ENCODE measurements at places on chromosomes 2 and 18.
A peak's percentile ranks its signal among the peaks of the same experiment; 100 is the strongest.

DNA sequence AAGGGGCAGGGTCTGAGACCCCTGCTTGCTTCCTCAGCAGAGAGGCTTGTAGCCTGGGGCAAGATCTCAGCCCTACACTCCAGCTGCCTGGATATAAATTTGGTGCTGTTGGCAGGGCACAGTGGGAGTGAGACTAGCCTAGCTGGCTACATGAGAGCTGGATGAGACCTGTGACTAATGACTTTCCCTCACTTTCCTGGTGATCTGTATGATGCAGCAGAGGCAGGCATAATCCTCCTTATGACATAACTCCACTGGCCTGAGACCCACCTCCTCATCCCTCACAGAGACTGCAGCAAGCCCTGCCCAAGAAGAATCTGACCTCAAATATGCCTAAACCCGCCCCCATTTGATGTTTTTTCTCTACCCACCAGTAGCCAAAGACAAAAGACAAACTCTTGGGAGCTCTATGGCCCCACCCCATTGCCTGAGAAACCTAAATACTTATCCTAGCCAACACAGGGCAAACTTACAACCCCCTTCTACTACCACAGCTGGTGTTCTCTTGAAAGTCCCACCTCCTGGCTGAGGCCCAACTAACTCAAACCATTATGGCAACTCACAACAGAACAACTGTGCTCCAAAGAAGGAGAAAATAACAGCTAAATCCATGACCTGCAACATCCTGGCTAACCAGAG is 102.7 kb downstream of the NR4A2 start:
- no peak for DNase-seq

GRCh38 chr18:57275111-57275510 is 77.2 kb upstream of the ST8SIA3 start:
- no peak for DNase-seq

DNA sequence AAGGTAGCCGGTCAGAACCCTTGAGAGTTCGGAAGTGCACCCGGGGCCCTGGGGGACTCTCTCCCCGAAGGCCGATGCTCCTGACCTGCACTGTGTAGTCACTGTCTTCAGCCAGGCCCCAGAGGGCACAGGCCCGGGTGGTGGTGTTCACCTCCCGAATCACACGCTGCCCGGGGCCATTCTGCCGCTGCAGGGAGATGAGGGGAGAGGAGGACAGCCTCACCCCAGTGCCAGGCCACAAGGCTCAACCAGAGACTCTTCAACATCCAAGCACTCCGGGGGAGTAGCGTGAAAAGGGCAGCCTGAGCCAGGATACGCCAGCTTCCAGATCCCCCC is 1.1 kb downstream of the FNDC4 start:
- DNase-seq: no peak

DNA sequence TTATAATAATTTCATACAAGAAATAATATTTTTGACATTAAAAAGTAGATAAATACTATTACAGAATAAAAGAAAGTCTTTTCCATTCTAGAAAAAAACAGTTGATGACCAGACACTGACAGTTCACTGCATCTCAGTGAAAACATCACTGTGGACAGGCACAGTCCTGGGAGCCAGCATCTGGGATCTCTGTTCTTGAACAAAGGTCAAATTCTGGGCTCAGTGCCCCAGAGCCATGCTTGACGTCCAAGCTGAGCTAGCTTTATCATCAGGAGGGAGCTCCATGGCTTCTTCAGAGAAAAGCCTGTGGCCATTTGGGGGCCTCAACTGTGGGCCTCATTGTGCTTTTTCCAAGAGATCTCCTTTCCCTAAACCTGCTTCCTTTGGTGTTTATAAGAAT is 86.1 kb upstream of the SRD5A2 start:
- no peak for DNase-seq

DNA sequence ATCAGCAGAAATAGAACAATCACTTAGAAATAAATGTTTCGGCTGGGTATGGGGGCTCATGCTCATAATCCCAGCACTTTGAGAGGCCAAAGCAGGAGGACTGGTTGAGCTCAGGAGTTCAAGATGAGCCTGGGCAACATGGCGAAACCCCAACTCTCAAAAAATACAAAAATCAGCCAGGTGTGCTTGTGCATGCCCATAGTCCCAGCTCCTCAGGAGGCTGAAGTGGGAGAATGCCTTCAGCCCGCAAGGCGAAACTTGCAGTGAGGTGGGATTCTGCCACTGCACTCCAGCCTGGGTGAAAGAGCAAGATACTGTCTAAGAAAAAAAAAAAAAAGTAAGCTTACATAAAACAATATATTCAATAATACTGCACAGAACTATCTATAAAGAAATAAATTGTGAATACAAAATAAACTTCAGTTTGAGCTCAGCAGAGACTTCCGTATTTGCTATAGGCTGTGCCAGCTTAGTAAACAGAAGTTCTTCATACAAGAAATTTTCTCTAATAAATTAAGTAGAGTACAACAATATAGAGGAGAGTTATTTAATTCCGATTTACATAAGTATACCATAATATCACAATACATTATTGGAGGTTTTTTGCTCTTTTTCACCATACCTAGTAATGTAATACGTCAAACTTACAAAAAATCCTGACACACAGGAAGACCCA is 43.6 kb downstream of the SRBD1 start:
- no peak for DNase-seq

DNA sequence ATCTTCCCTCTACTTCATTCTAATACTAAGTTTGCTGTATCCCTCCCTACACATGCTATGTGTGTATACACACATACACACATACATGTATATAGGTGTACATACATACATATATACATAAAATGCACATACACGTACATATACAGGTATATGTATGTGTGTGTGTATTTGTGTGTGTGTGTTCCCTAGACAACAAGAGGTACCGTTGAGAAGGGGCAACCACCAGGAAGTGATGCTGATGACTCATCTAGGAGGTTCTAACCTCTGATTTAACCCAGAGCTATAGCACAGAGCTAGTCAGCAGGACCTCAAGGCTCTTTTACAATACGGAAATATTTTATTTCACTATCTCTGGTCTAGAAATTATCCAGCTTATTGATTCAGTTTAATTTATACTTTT is 139.2 kb downstream of the LAMA3 start:
- DNase-seq: peak; percentile 47

DNA sequence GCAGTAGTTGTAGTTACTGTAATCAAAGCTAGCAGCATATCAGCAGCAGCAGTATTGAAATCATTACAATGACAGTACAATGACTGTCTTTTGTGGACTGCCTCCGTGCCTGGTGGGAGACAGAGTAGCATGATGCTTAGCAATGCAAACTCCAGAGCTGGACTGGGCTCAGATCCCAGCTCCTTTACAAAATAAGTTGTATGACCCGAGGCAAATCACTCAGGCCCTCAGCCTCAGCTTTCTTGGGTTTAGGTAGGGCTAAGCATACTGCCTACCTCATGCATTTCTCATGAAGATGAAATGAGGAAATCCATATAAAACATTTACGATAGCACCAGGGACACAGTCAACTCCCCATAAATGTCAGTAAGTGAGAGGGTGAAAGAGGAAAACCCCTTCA is 170.7 kb downstream of the TTC32 start:
- DNase-seq: no peak

- DNase-seq: no peak
These were observed 659.4 kb upstream of the CHAC2 start for GRCh38 chr2:53108246-53108645.

GRCh38 chr2:186125156-186125555 is 360.9 kb upstream of the ZC3H15 start:
- no peak for DNase-seq

- no peak for DNase-seq
These were observed 132.0 kb downstream of the ALPK2 start for GRCh38 chr18:58496937-58497336.

GRCh38 chr18:46096651-46097300 is 1.3 kb downstream of the ATP5F1A start:
- DNase-seq: no peak

DNA sequence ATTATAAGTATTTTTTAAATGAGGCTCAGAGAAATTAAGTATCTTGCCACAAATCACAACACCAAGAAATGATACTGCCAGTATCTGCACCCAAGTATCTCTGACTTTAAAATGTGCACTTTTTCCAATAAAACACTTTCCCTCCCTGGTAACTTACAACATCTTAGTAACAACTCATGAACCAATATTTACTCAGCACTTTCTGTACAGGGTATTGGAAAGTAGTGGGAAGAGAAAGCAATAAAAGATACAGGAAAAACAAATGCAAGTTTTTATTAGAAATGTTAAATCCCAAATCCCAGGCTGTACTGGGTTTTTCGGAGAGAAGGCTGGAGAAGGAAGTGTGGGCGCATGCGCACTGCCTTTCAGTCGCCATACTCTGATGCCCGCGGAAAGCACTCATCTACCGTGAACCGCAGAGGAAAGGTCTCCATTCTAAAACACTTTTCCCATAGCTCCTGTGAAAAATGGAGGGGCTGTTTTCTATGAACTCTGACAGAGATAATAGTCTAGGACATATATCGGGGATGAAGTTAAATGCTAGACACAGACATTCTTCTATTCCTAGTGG is 52.1 kb downstream of the L3MBTL4 start:
- no peak for DNase-seq

- DNase-seq: no peak
These were observed 19.4 kb downstream of the DOK1 start for GRCh38 chr2:74573747-74574562.

GRCh38 chr2:158903711-158904405 is 64.6 kb upstream of the TANC1 start:
- no peak for DNase-seq

- no peak for DNase-seq
These were observed 612.0 kb downstream of the IRS1 start for GRCh38 chr2:226187616-226188015.

DNA sequence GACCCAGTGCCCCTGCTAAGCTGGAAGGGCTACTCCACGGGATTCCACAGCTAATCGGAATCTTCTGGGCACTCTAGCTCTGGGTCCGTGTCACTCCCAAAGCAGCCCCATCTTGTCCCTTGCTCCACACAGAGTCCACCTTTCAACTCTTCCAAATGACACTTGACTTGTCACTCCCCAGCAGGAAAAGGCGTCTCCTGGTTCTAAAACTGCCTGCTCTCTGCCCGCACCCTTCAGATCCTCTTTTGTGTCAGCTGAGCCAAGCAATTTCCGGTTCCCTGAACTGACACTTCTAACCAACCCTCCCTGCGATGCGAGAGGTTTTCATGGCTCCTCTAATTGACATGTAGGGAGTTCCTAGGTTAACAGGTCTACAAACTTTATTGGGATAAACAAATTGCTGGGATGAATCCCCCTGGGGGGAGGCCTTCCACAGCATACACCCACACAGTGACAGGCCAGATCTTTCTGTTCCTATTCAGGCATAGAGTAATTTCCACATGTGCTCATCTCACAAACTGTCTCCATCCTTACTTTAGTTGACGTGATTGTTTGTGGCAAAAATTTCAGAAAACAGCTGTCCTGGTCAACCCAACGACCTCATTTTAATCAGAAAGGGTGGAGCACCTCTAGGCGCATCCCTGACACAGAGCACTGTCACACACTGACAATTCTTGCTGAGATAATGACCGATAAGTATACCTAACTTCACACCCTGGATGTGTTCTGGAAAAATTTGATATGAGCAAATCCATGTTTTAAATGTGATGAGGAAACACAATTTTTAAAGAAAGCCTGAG is 104.9 kb downstream of the RBMS1 start:
- no peak for DNase-seq

GRCh38 chr2:72008608-72009007 is 139.1 kb downstream of the CYP26B1 start:
- no peak for DNase-seq

DNA sequence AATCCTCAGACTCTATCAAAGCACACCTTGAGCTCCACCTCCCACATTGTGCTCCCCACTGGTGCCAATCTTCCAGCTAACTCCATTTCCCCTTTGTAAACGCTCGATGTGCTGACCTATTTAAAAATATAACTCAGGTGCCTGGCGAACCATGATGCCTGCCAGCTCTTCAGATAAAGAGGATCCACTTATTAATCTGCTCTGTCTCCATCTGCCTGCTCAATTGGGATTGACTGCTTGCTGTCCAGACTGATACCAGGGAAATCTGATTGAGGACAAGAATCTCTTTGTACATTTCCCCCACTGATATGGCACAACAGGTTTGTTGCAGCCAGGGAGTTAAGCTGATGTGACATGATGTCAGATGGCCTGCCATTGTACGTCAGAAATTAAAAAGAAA is 2036.5 kb upstream of the CELF4 start:
- DNase-seq: no peak

DNA sequence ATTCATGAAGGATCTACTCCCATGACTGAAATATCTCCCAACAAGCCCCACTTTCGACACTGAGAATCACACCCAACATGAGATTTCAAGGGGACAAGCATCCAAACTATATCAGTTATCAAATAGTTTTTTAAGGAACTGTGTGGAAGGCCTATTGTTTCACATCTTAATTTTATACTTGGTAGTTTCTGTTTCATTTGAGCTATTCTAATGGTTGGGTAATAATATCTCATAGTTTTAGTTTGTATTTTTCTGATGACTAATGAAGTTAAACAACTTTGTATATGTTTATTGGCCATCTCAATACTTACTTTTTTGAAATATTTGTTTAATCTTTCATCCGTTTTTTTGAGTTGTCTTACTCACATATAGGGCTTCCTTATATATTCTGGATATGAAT is 135.0 kb downstream of the SCG2 start:
- no peak for DNase-seq

DNA sequence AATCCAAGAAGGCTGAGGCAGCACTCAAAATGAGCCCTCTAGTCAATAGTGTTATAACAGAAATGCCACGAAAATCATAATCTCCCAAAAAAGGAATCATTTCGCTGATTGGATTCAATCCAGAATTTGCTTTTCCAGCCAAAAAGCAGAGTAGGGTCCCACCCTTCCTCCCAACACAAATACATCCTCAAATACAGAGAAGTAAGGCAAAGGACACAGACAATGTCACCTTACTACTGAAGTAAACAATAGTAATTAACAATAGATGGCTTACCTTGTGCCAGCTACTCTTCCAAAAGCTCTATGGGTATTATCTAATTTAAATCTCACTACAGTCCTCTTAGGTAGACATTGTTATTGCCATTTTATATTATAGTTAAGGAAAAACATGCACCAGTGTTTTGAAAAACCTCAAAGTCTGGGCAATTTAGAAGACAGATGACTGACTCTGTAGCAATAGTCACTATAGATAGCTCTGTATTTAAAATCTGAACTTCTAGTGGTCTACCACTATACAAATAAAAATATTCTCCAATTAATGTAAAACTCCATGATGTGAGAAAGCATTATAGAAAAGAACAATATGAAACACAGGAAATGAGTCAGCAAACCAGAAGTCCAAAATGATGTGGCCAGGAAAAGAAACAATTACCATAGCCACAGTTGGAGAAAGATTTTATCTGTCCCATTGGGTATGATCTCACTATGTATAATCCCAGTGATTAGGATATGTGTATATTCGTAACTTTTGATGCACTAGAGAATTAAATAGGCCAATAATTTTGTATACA is 305.0 kb upstream of the ERBB4 start:
- no peak for DNase-seq

DNA sequence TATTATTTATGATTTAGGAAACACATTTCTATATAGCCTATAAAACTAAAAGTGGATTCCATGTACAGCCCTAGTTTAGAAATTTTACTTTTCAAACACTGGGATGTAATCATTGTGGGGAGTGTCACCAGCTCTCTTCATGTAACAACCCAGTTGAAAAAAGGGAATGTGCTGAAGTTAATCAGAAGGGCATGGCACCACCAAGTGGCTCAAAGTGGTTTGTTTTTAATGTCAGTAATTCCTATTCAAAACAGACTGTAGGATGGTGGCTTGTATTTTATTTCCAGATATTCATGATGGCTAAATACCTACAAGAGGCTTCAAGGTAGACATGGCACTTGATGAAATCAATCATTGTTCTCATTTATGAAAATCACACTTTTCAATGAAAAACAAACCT is 58.1 kb upstream of the TMEM182 start:
- no peak for DNase-seq

Measured in T-helper 22 cell (primary cell).